Activated CD4-positive, alpha-beta T cell treated with anti-CD3 and anti-CD28 coated beads for 4 hours (primary cell): ENCODE measurements at places on chromosomes 5 and 9.

DNA sequence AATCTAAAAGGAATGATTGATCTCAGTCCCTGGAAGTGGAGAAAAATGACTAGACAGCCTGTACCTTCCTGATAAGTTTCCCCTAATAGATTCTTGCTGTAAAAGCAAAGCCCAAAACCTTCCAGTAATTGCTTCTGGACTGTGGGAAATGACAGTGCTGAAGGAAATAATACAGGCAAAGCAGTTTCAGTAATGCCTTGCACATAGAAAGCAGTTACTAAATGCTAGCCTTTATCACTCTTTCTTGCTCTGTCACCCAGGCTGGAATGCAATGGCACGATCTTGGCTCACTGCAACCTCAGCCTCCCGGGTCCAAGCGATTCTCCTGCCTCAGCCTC, 50.3 kb downstream of the MAP1B start:
- DNase-seq, result no peak

DNA sequence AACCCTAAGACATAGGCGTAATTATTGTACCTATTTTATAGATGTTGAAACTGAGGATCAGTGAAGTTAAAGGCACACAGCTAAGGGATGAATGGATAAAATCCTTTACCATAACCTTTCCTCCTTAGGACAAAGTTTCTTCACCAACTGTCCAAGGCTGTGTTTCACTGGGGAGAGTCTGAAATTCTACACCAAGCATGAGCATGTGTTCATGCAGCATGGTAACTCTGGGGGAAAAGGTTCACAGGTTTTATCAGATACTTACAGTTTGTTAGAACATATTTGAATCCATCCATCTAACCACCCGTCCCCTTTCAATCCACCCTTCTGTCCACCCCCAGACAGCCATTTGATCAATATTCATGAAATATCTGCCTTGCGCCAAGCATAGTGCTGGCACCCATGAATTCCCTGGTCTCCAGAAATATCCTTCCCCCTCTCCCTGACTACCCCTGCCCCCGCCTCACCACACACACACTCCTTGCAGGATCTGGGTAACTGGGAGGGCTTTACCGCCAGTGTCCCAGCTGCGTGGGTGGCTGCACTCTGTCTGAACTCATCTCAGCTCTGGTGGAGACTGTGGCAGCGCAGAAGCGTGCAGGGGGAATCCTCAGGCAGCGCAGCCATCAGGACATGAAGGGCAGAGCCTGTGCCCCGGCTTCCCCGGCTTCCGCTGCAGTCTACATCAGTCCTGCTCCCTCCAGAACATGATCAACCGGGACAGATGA, 6.3 kb upstream of the KCNIP1 start:
- no peak for DNase-seq

- DNase-seq, result no peak
Measured at GRCh38 chr5:62066761-62067277, 239.2 kb upstream of the KIF2A start.

DNA sequence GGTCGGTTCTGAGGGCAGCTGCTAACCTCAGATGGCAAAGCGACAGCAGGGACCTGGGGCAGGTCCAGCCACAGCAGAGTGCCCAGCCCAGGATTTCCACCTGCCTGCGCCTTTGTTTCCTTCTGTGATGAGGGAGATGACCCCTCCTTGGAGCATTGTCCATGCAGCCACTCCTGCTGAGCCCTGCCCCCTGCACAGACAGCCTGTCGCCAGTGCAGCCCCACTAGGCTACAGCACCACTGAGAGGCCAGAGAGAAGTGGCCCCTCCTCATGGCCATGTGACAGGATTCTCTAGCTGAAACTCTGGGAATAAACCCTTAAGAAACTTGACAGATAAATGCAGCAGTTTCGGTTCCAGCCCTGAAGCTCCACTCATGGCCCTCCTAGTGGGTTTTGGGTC, 10.5 kb upstream of the MRNIP start:
- no peak for DNase-seq

DNA sequence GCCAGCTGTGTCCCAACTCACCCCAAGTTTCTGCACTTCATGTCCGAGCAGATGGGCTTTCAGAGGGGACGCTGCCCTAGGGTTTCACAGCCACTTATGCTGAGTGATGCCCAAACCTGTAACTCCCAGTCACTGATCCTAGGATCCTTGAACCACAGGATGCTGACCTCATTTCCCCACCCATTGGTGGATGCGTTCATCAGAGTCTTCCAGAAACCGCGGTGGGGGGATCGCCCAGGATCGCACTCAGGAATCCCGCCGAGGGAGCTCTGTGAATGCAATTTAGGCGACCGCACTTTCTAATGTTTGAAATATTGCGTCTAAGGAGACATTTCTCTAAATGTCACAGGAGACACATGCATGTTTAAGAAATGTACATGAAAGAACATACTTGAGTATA, 212.3 kb upstream of the IRX4 start:
- DNase-seq, result no peak

DNA sequence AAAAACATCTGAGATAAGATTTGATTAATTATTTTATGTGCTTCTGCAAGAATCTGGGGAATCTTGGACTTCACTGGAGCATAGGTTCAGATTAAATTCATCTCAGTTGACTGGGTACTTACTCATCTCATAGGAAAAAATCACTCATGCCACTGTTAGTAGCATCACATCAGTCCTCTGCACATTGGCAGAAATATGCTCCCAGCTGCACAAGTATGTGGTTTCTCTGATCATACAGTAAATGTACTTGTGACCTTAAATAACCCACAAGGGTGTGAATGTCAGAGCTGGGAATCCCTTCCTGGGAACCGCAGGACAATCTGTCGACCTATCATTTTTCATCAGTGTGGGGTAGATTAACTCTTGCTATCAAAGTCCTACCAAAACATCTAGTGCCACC, 203.7 kb upstream of the SLC24A2 start:
- DNase-seq, result no peak

DNA sequence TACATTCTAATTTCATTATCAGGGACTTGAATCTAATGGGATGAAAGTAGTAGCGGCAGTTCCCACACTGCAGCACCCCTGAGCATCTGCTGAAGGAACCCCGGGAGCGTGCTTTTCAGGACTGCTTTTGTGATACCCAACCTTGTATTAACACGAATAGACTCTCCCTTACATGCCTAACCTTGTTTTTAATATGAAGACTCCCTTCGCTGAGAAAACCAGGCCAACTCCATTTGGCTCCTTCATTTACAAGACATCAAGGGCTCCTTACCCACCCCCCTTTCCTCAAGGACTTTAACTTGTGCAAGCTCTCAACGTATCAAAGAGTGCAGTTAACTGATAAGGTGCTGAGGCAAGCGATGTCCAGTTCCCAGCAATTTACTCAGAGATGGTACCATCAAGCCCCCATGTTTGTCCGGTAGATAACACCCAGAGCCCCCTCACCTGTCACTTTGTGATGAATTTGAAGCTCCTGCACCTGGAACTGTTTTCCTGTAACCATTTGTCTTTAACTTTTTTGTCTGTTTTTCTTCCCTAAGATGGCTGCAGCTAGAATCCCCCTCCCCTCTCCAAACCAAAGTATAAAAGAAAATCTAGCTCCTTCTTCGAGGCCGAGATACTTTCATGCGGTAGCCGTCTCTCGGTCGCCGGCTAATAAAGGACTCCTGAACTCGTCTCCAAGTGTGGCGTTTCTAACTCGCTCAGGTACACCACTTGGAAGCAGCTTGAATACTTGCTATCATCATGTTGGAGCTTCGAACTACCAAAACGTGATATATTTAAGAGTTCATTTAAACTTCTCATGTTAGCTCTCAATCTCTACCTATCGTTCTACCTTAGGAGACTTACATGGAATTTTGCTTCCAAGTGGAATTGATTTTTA, 10.7 kb downstream of the HNRNPH1 start:
- DNase-seq, result no peak

- DNase-seq, result no peak
Measured at GRCh38 chr5:160618286-160618685, 196.6 kb downstream of the PTTG1 start.

GRCh38 chr5:104754311-104754995, 1191.9 kb upstream of the NUDT12 start:
- DNase-seq, result no peak

GRCh38 chr5:157713830-157714595, 17.2 kb upstream of the THG1L start:
- no peak for DNase-seq

DNA sequence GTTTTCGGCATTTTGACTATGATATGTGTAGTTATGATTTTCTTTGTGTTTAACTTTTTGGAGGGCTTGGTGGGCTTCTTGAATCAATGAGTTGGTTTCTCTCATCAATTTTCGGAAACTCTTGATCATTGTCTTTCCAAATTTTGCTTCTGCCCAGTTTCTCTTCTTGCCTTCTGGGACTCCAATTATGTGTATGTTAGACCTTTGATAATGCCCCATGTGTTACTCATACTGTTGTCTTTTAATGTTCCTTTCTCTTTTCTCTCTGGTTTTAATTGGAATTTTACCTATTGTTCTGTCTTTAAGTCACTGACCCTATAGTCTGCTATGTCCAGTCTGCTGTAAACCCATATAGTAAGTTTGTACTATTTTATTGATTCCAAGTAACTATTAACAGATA, 41.5 kb downstream of the KCNIP1 start:
- no peak for DNase-seq

DNA sequence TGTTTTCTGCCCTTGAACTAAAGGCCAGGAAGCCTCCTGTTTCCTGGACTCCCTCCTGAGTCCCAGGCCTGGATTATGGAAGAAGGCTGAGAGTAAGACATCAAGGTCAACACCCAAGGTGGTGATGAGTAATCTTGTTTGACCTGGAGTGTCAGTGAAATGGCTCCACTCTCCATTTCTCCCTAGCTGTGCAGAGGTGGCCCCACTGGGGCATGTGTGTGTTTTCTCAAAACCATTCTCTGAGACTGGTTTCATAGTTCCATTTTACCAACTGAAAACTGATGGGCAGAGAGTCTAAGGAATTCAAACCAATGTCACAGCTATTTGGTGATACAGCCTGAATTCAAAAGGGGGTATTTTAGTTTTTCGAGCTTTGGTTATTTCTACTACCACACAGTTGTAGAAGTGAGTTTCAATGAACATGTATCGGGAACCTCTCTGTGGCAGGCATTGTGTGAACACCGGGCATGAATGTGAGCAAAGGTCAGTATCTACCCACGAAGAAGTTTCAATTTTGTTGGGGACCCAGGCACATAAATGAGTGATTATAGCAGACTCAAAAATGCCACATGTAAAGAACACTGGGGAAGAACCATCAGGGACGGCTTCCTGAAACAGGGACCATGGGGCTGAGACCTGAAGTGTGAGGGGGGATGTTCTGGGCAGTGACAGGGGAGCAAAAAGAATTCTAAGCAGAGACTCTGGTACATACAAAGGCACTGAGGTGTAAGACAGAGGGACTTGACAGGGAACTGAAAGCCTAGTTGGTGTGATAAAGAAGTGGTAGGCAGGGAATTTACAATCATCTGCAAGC, 269.6 kb upstream of the KLF4 start:
- DNase-seq, result no peak

DNA sequence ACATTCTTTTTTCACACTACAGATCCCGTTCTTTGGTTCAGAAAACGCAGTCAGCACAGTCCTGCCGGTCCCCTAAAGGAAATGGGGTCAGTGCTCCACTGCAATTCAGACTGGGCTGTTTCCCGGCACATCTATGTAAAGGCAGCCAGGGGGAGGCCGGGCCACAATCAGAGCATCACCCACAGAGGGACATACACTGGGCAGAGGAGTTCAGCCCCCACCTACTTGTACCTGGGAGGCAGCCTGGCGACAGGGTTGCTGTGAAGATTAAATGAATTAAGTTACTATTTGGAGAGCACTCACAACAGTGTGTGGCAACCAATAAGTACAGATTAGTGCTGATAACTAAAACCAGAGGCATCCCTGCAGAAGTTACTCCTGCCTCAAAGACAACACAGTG, 4.5 kb downstream of the PTPN3 start:
- no peak for DNase-seq

- DNase-seq, result no peak
Measured at GRCh38 chr9:15219546-15219945, 87.5 kb downstream of the TTC39B start.

DNA sequence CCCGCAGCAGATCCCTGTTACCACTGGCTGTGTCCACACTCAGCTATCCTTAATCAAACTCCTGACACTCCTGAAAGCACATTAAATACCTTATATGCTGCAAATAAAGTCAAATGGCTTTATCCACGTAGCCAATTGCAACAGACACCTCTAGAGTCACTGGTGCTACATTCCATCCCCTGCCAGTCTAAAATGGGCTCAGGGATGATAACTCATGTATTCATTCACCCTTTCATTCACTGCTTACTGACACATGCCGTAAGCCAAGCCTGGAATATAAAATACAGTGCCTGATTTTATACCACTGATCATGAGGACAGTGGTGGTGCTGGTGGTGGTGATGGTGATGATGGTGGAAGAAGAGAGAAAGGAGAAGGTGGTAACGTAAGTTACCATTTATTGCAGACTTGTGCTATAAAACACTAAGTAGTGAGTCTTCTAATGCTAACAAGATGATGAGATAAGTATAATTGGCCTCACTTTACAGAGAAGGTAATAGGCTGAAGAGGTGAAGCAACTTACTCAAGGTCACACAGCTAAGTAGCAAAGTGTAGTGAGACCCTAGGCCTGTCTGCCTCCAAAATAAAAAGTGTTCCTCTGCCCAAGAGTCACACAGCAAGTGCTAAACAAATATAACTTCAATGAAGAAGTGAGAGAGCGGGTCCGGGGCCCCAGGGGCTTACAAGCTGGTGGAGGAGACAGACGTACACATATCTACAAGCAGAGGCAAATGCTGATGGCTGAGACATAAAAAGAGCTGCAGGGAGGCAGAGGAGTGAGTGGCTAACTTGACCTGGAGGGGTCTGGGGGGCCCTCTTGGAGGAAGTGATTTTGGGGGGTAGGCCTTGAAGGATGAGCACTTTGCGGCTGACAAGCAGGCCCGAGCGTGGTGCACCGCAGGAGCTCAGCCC, 1.2 kb downstream of the TTLL11 start:
- no peak for DNase-seq

- DNase-seq, result no peak
Measured at GRCh38 chr5:111144352-111144930, 52.3 kb downstream of the WDR36 start.

DNA sequence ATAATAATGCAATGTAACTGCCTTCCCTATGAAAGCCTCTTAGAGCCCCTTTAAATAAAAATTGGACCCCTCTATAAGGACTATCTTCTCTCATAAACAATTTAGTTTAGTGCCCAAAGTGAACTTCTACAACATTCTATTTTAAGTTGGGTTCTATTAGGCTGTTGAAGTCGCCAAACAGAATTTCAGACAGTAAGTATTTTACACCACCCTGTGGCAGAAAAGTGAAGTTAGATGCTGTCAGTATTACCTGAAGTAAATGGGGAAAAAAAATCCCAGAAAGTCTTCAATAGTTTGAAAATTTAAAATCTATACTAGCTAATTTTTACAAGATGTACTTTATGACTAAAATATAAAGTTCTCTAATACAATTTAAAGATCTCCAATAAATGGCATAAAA, 29.5 kb downstream of the CAAP1 start:
- DNase-seq, result no peak
